ENCODE measurements at places on chromosomes 16 and 17.

- no peak for DNase-seq
Measured at GRCh38 chr16:66070140-66070917, 296.2 kb upstream of the CDH5 start.

DNA sequence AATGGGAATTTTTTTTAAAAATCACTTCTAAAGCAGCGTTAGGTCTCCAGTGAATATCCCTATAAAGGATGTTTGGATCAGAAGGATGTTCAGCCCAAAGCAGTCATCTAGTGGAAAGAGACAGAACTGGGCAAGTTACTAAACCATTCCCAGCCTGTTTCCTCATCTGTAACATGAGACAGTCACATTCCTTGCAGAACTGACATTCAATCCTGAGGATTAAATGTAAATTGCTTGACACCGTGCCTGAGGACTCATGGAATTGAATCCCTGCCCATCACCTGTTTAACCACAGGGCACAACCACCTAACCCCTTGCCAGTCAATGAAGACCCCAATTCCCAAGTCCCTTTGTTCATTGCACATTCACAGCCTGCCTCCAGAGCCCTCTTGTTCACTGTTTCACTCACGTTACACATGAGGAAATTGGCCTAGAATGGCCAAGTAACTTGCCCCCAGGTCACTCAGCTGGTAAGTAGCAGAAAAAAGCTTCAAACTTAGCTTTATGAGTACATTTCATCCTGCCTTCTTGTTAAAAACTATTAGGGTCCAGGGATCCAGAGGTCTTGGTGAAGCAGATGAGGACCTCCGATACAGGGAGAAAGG lies 1.4 kb downstream of the CMTM2 start:
- DNase-seq = no peak

DNA sequence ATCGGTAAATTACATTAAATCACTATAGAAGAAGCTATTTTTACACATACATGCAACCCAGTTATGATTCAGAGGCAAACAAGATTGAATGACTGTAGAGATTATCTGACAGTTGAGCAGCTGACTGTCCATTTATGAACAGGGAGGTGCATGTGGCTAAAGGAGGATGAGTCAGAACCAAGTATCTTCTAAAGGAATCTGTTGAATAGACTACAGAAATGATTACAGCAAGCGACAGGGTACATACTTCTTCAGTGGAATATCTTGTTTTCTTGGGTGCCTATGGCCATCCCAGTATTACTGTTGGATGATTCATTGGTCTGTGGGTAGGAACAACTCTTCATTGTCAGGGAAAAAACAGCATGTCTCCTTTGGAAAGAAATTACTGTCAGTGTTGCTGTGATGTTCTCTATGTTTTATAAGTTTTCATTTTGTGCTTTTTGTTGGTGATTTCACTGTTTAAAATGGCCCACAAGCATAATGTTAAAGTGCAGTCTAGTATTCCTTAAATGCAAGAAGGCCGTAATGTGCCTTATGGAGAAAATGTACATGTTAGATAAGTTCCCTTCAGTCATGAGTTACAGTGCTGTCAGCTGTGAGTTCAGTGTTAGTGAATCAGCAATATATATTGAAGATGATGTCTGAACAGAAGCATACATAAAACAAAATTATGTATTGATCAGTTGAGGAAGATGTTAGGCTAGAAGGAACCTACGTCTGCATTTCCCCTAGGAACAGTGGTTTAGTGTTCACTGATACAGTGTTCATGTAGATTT lies 27.0 kb downstream of the CBFB start:
- DNase-seq = no peak

DNA sequence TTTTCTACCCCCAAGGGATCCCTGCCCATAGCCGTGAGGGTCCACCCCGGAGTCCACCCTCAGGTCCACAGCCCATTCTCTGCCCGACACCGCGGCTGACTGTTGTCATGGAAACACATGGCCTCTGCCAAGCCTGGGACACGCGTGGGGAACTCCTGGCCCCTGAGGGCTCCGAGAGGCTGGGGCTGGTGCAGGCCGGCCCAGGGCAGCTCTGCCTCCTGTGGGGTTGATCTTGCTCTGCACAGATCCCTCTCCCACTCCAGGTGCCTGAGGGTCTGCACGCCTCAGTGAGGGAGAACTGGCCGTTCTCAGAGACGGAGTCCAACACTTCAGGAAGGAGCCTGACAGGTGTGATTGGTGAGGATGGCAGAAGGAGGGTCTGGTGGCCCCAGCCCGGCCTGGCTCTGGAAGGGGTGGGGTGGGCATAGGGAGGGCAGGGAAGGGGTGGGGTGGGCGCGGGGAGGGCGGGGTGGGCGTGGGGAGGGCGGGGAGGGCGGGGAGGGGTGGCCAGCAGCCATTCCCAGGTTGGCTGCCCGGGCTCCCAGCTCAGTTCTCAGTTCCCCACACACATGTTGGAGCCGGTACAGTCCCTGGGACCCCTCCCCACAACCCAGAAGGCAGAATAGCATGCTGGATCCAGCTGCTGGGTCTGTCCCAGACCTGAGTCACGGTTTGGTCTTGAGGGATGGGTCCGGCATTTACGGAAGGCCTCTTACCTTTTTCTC lies 6.4 kb downstream of the MRPL28 start:
- no peak for DNase-seq

DNA sequence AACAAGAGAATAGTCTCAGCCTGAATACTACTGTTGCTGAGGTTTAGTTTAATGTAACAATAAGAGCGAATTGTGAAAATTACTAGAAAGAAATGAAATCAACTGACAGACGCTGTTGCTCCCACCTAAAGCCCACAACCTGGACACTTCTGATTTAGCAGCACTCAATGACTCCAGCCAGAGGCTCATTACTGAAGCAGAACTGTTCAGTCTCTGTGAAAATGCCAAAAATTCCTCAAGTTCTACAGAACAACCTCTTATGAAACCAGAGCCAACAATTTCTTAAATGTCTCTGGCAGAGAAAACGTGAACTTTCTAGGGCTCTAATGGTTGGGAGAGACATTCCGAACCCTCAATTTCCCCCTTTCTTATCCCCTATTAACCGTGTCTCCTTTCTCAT lies 9.9 kb downstream of the PSME3IP1 start:
- no peak for DNase-seq

- DNase-seq = no peak
Measured at GRCh38 chr16:3953728-3954410, 73.4 kb upstream of the CREBBP start.

DNA sequence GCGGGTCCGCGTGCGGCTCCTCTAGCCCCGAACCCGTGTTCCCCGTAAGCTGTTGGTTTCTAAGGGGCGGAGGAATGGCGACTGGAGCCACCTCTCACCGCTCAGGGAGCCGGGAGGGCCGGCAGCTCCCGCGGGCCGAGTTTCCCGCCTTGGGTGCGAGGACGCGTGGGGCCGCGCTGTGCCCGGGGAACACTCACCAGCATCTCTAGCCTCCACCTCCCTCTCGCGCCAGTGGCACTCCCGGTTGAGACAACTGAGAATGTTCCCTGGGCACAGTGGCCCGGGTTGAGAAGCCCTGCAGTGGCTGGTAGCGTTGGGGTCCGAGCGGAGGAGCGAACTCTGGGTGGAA lies 560 bp downstream of the TELO2 start:
- DNase-seq = no peak

Measured in activated gamma-delta T cell treated with Interleukin-2 at 50 U/mL for 16 hours (primary cell).